ENCODE measurements at places on chromosomes 13 and 19. TPM values are rescaled to one million over a fixed set of nuclear protein-coding genes. Genes with fewer than 3 reads are reported as not detected.

DNA sequence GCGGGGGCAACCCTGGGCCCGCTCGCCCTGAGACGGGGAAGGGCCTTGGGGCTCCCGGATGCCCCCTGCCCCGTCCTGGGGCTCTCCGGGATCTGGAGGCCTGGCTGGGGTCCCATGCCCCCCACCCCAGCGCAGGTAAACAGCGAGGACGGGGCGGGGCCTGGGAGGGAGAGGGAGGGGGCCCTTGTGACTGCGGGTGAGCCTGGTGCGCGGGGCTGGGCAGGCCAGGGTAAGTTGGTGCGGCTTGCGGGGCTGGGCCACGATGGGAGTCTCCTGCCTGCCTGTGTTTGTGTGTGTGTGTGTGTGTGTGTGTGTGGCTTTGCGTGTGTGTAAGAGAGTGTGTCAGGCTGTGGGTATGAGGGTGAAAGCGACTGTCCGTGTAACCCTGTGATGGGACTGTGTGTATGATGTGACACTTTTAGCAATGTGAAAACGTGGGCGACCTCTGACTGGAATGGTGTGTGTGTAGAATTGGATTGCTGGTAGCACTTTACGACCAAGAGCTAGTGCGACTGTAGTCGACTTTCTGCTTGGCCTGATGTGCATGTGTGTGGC is 426 bp downstream of the KLC3 start:
- DNase-seq = no peak

- no peak for DNase-seq
Observed at GRCh38 chr13:71577127-71577526, 289.9 kb downstream of the DACH1 start.

EFNB2 gene
- 65.3 TPM for total RNA-seq

- no peak for DNase-seq
Observed at GRCh38 chr13:60976367-60976766, 439.3 kb downstream of the PCDH20 start.

DNA sequence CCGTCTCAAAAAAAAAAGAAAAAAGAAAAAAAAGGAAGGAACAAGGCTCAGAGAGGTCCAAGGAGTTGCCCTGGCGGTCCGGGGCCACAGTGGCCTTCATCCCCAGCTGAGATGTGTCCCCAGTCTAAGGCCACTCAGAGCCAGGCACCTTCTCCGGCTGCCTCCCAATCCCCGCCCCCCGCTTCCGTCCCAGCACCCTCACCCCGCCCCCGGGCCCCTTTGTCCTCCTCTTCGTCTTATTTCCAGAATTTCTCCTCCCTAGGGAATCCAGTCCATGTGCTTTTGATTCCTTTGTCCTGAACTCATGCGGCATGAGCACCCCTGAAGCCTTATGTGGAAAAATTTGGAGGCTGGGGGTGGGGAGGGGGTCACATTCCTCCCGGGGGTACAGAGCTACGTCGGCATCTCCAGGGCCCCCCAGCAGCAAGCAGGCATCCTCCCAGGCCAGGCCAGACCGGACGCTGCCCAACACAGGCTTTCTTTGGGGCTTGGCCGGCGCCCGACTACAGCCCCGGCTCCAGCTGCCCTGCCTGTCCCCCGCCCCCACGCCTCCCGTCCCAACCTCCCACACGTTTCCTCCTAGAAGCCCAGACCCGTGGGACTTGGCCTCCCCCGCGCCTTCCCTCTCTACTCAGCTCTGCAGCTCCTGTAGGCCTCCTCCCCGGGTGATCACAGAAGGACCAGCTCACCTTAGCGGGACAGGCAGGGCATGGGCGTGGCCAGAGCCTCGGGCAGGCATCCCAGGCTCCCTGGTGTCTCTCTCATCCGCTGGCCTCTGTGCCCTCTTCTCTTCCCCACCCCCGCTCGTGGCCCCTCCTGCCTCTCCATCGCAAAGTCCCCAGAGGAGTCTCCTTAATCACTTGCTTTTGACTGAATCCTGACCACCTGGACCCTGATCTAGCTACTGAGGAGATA is 17.8 kb upstream of the ADGRE5 start:
- DNase-seq = peak; percentile 92

ZNF610 gene
- total RNA-seq = 13.8 TPM

PCSK4 gene
- 4.6 TPM for total RNA-seq

- no peak for DNase-seq
Observed at GRCh38 chr13:113088691-113089020, 16.9 kb upstream of the F7 start.

DNA sequence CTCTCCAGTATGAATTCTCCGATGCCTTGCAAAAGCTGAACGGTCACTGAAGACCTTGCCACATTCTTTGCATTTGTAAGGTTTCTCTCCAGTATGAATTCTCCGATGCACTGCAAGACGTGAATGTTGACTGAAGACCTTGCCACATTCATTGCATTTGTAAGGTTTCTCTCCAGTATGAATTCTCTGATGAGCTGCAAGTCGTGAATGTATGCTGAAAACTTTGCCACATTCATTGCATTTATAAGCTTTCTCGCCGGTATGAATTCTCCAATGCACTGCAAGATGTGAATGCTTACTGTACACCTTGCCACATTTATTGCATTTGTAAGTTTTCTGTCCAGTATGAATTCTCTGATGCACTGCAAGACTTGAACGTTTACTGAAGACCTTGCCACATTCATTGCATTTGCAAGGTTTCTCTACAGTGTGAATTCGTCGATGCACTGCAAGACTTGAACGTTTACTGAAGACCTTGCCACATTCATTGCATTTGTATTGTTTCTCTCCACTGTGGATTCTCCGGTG is 20.0 kb upstream of the ZNF841 start:
- DNase-seq = no peak

- peak; percentile 29 for DNase-seq
Observed at GRCh38 chr13:50410921-50411746, 395.9 kb downstream of the KCNRG start.

GRCh38 chr13:93289053-93289452 is 62.4 kb downstream of the GPC6 start:
- DNase-seq = no peak

DNA sequence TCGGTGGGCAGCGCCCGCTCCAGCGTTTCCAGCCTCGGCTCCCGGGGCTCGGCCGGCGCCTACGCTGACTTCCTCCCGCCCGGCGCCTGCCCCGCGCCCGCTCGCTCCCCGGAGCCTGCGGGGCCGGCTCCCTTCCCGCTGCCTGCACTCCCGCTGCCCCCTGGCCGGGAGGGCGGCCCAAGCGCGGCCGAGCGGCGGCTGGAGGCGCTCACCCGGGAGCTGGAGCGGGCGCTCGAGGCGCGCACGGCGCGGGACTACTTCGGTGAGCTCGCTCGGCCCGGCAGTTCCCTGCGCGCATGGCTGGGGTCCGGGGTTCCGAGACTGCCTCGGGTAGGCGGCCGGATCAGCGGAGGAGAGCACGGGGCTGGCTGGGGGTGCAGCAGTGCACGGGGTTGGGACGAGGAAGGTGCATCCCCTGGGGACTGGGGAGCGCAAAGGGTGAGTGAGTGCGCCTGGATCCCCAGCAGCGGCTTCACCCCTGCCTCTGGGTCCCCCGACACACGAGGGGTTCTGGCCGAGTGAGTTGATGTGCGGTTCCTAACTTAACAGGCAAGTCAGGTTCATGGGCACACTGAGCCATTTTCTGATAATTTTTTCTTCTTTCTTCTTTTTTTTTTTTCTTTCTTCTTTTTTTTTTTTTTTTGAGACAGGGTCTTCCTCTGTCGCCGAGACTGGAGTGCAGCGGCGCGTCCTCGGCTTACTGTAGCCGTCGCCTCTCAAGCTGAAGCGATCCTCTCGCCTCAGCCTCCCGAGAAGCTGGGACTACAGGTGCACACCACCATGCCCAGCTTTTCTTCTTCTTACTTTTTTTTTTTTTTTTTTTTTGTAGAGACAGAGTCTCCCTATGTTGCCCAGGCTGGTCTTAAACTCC is 1.1 kb downstream of the WTIP start:
- DNase-seq = no peak

DNA sequence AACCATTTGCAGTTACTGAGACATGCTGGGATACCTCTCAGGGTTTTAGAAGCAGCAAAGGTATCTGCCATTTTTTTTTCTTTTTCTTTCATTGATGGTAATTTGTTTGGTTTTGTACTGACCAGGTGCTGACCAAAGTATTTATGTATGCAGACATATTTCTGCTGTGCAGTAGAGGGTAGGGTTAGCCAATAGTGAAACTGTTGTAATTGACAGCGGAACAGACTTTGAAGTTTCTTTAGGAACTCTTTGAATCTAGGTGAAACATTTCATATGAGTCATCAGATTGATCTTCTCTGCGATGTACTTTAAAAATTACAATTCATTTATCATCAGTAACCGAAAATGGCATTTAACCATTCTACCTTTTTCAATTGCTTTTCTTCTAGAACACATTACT is 63.0 kb downstream of the ITGBL1 start:
- DNase-seq = no peak
